ENCODE measurements at places on chromosomes 1 and 21.

DNA sequence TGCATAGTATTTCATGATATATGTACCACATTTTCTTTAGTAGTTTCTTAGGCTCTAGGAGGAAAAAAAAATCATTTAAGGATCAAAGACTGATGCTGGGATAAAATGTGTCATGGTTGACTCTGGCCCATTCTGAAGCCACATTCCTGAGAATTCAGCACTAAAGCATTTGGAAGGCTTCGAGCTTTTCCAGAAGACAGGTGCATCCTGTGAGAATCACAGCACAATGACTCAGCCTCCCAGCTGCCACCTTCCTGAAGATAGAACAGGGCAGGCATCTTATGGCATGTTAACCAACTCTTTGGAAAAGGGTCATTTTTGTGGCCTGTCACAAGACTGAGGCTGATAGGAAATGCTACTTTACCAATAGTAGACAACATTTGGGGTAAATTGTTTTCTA lies 359.9 kb downstream of the PCP4 start:
- no peak for DNase-seq

GRCh38 chr1:115411371-115412063 lies 73.5 kb upstream of the NGF start:
- DNase-seq = no peak

DNA sequence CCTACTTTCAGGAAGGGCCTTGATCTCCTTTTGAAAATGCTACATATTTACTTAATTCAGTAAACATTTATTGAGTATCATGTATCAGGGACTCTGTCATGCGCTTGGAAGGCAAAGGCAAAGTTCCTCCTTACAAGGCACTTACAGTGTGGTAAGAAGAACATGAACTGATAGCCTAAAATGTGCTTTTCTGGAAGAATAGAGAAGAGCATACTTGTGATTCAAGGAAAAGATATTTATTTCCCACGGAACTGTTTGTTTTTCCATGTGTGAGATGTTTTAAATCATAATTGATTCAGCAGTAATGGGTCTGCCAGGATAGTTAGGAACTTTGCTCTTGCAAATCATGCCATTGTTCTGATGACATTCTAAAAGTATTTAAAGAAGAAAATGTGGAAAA lies 110.1 kb upstream of the ZNHIT6 start:
- no peak for DNase-seq

GRCh38 chr1:39642796-39643195 lies 3.4 kb upstream of the HEYL start:
- DNase-seq = no peak

- DNase-seq = no peak
These were observed 68.1 kb downstream of the JAK1 start for GRCh38 chr1:64898107-64898861.

GRCh38 chr21:41681939-41682718 lies 84.7 kb downstream of the RIPK4 start:
- no peak for DNase-seq

- DNase-seq = no peak
These were observed 48.4 kb upstream of the SIPA1L2 start for GRCh38 chr1:232678185-232678886.

DNA sequence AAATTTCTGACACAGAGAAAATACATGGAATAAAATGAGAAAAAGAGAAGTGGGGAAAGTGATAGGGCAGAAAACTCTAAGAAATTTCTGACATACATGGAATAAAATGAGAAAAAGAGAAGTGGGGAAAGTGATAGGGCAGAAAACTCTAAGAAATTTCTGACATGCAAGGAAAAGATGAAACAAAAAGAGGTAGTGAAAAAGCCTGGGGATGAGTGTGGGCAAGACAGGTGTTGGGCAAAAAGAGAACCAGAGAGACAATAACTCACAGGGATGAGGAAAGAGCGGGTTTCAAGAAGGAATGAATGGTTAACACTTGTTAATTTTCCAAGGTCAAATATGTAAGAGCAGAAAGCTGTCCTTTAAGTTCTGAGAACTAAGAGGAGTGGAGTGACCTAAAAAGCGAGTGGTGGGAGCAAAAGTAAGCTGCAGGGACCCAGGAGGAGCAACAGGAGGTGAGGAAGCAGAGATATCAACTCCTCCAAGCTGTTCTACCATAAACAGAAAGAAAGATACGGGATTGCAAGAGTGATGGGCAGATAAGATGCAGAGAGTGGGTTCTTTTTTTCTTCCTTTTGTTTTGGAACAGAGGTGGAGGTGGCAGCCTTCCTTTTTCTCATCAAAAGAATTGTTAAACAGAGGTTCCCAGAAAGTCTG lies 29.9 kb upstream of the EXO1 start:
- DNase-seq = no peak

- DNase-seq = no peak
These were observed 4.8 kb downstream of the TPRG1L start for GRCh38 chr1:3629561-3630160.

DNA sequence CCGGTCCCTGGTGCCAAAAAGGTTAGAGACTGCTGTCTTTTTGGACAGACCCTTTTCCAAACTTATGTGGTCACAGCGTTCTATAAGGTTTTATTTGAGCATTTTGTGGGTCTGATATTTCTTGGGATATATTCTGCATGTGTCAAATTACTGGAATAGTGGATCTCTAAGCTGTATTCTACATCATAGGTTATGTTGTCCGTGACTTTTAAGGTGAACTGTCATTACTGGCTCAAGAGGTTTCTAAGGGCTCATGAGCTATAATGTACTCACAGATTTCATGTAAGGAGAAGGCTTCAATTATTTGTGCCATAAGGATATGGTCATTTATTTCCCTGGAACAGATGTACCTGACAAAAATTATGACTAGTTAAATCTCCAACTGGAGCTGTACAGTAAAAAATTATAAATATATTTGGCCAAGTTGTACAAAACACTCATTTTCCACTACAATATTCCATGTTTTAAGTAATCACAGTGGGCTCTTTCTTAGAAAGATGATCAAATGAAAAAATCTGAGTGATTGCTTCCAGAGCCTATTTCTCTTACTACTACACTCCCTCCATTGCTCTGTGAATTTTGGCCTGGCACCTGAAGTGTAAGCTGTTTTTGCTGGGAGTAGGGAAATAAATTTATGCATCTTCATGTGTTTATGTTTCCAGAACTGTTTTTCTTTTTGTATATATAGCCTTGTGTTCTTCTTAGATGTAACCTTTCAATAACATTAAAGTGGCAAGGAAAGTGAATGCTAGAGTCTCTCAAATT lies 538.1 kb upstream of the ZRANB2 start:
- DNase-seq = no peak

DNA sequence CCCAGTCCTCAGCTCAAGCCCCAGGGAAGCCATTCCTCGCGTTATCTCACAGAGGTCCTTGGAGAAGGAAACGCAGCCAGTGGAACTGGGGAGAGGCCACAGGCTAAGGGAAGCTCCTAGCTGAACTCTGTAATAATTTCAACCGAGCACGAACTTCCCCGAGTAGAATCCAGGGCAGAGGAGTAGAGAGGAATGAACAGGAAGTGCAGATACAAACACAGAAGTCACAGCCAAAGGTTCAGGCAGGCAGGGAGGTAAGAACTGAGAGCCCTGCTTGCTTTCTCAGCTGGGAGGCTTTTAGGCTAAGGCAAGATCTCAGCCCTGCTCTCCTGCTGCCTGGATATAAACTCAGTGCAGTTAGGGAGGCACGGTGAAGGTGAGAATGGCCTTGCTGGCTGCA lies 23.7 kb downstream of the WARS2 start:
- DNase-seq = no peak

DNA sequence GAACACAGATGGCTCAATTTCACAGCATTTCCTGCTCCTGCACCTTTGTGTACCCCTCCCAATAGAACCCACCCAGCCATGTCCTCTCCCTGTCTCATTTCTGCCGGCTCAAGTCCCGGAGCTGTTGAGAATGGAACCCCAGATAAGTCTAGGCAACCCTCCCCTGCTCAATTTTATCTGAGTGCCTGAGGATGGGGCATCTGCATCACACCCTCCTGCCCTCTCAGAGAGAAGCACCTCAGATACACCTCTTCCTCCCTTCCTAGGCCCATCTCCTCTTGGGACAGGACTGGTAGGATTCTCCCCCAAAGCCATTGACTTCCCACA lies 1.1 kb downstream of the KIF21B start:
- DNase-seq = no peak

DNA sequence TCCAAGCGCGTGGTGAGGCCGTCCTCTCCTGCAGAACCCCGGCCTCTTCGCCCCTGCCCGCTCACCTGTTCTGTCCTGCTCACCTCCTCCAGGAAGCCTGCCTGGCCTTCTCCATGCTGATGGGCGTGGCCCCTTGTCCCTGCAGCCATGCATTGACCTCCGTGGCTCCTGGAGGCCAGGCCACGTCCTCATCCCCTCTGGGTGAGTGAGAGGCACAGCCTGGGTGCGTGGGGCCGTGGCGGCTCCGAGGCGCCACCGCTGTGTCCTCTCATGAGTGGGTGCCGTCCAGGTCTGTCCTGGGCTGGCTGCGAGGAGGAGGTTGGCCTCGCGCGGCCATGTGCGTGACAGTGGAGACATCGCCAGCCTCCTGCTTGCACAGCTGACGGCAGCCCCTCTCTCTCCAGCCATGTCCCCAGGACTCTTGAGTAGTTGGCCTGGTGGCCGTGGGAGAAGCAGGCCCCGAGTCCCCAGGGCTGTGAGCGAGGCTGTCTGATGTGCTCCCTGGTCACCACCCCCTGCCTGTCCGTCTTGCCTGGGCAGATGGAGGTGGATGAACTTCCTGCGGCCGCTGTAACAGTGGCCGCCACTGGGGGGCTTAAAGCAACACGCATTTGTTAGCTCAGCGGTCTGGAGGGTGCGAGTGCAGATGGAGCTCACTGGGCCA lies 58.1 kb downstream of the PRKCZ start:
- DNase-seq = peak; percentile 4

GRCh38 chr1:185574139-185574875 lies 159.9 kb upstream of the HMCN1 start:
- no peak for DNase-seq

DNA sequence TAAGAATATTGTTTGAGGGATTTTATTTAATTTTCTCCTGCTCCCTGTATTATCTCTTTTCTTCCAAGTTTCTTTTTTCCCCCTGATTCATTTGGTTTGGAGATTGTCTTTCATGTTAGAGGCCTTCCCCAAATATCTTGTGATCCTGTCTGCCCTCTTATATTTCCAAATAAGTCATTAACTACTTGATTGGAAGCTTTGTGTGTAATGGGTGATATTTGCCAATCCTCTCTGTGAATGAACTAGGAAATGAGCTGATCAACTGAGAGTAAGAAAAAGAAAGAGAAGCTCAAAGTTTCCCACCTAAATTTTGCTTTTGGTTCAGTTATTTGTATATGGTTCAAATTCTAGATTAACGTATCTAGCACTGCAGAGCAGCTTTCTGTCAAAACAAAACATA lies 23.6 kb upstream of the LY9 start:
- DNase-seq = no peak

- no peak for DNase-seq
These were observed 211.1 kb downstream of the DUSP10 start for GRCh38 chr1:221530791-221531190.

DNA sequence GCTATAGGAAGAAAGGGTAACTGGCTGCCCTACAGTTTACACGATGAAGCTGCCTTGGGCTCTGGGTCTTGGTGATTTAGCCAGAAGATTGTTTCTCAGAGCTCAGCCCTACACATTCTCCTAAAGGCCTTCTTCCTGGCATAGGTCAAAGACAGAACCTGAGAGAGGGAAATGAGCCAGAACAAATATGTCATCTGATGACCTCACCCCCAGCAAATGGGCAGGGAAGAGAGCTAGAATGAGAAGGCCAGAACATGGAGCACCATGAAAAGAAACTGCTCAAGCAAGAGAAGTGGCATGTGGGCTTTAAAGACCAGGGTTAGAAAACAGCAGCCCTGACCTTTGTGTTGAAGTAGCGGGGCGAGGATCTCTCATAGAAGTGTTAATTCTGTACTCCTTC lies 5.5 kb upstream of the ILDR2 start:
- no peak for DNase-seq

- peak; percentile 76 for DNase-seq
These were observed 6.8 kb upstream of the TRABD2B start for GRCh38 chr1:48003741-48004531.

- DNase-seq = no peak
These were observed 61.3 kb downstream of the ALPL start for GRCh38 chr1:21570528-21570875.

DNA sequence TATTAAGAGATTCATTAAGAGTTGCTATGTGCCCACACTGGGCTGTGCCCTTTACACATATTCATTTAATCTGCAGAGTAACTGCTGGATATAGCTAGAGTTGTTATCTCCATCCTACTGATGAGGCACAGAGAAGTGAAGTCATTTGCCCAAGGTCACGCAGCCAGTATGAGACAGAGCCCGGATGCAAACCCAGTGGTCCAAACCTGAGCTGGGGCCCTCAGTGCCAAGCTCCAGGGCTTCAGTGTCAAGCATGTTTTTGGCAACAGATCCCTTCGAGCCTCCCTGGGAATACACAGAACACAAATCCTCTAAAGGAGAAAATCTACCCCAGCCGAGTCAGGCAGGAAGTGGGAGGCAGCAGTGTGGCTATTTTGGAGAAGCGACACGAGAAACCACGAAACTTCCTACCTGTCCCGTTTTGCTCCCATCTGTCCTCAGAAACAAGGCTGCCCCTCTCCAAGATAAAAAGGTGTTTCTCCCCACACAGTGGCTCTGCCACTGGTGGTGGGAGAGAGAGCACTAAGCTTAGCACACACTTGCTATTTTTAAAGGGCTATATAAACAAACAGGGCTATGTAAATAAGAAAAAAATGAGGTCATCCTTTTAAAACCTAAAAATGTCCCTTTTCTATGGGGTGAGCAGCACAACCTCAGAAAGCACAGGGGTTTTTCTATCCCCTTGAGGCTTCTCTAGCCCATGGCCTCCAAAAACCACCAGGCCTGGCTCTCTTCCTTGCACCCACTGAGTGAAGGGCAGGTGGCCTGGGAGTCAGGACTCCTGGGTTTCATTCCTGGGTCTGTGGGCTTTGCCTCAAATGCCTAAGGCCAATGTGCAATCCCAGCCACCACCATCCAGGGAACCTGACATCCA lies 138.6 kb upstream of the EDN2 start:
- DNase-seq = no peak

- DNase-seq = no peak
These were observed 541.7 kb upstream of the PBX1 start for GRCh38 chr1:164017239-164017638.

GRCh38 chr1:233919786-233920185 lies 15.3 kb downstream of the SLC35F3 start:
- DNase-seq = no peak

GRCh38 chr1:158053276-158053675 lies 59.8 kb downstream of the KIRREL1 start:
- DNase-seq = no peak

GRCh38 chr1:6287431-6287886 lies 26.6 kb upstream of the GPR153 start:
- DNase-seq = peak; percentile 95

GRCh38 chr1:63367215-63368103 lies at the start of gene ALG6:
Gene ALG6, plus strand, starts transcription at chr1:63367627. Its CDS starts 3,351 bp downstream, at chr1:63370978.
- peak; percentile 93 for DNase-seq

- DNase-seq = no peak
These were observed 137.0 kb upstream of the KCNJ15 start for GRCh38 chr21:38119793-38120192.

- no peak for DNase-seq
These were observed 585 bp downstream of the GPR3 start for GRCh38 chr1:27392778-27393635.
